Articular chondrocyte of knee joint (primary cell): ENCODE measurements at places on chromosomes 13 and 19. TPM values are rescaled to one million over a fixed set of nuclear protein-coding genes. Genes with fewer than 3 reads are reported as not detected.

Gene SOX1
- total RNA-seq, result not detected in 2 replicates

Gene PRKCSH
- 114 and 135 TPM in 2 replicates for total RNA-seq

Gene ZNF470
- total RNA-seq, result 7.7 and 10.1 TPM in 2 replicates

Gene NALCN
- total RNA-seq, result 1.3 and 2.7 TPM in 2 replicates

Gene ZNF429
- total RNA-seq, result 10.6 TPM in 2 replicates

Gene CLEC17A
- total RNA-seq, result under 0.01 TPM in 1 of 2 replicates, not detected in the other

Gene CAMSAP3
- not detected in 2 replicates for total RNA-seq

Gene PRODH2
- total RNA-seq, result not detected in 2 replicates

Gene ZNF728
- 0.39 and 0.76 TPM in 2 replicates for total RNA-seq

Gene KLK12
- total RNA-seq, result not detected in 2 replicates

Gene FAM216B
- total RNA-seq, result not detected in 2 replicates

Gene C19orf38
- not detected in 2 replicates for total RNA-seq

Gene OR7C1
- total RNA-seq, result not detected in 2 replicates

Gene A1BG
- total RNA-seq, result 0.65 and 1.5 TPM in 2 replicates

Gene ZAR1L
- not detected in 2 replicates for total RNA-seq

Gene PRSS57
- not detected in 2 replicates for total RNA-seq

Gene ISOC2
- 48.6 and 53.3 TPM in 2 replicates for total RNA-seq

Gene ZMYM5
- total RNA-seq, result 26.7 and 27.4 TPM in 2 replicates

Gene MEDAG
- total RNA-seq, result 75.3 and 141 TPM in 2 replicates

Gene SF3A2
- 18.3 and 20.9 TPM in 2 replicates for total RNA-seq

Gene MAST1
- 0.11 and 0.13 TPM in 2 replicates for total RNA-seq

Gene KLK1
- not detected in 2 replicates for total RNA-seq

Gene KCTD4
- total RNA-seq, result 1.0 and 4.3 TPM in 2 replicates

Gene DACT3
- total RNA-seq, result 2.6 and 2.7 TPM in 2 replicates
